ENCODE measurements at places on chromosomes 3 and 15.
A peak's percentile ranks its signal among the peaks of the same experiment; 100 is the strongest.

GRCh38 chr15:101642361-101642760 is 9.8 kb downstream of the TM2D3 start:
- DNase-seq = no peak

DNA sequence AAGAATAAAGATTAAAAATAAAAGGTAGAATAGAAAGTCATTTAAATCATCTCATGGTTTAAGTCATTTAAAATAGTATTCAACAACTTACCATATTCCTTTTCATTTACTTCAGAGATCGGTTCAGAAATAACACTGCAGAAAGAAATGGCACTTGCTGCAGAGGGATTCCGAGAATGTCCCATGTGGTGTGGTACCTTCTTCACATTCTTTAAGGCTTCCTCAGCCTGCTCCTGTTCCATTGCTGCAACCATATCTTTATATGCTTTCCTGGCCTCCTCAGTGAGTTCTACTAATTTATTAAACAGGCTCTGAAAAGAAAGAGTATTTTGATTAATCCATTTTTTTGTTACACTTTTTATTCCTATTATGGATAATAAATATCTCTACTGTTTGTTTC is 32.6 kb upstream of the SHC4 start:
- no peak for DNase-seq

DNA sequence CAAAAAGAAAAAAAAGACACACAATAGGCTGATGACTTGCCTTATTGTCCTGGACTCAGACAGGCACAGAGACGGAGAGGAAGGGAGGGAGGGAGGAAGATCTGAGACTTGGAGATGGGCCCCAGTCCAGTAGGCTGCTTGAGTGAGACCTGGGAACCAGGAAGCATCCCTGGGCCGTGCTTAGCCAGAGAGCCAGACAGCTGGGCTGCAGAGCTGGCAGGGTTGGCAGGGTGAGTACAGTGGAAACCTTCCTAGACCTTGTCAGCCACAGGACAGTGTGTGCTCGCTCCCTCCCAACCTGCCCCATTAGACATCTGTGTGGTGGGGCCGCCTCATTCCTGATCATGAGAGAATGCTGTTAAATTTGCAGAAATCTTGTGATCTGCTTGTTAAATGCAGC is 107.9 kb upstream of the ALDH1A3 start:
- no peak for DNase-seq

DNA sequence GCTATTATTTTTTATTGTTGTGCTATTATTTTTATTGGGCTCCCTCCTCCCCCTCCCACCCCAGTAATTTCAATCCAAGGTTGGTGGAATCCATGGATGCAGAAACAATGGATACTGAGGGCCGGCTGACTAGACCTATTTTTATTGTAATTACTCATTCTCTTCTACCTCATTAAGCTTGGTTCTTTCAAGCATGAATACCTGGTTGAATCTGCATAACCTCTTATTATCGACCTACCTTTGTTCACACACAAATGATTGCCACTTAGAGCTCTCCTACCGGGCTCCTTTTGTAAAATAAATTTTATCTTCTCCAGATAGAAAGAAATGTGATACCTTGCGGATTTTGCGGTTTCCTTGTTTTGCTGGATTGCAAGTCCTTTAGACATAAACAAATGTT is 31.6 kb downstream of the BTD start:
- no peak for DNase-seq

DNA sequence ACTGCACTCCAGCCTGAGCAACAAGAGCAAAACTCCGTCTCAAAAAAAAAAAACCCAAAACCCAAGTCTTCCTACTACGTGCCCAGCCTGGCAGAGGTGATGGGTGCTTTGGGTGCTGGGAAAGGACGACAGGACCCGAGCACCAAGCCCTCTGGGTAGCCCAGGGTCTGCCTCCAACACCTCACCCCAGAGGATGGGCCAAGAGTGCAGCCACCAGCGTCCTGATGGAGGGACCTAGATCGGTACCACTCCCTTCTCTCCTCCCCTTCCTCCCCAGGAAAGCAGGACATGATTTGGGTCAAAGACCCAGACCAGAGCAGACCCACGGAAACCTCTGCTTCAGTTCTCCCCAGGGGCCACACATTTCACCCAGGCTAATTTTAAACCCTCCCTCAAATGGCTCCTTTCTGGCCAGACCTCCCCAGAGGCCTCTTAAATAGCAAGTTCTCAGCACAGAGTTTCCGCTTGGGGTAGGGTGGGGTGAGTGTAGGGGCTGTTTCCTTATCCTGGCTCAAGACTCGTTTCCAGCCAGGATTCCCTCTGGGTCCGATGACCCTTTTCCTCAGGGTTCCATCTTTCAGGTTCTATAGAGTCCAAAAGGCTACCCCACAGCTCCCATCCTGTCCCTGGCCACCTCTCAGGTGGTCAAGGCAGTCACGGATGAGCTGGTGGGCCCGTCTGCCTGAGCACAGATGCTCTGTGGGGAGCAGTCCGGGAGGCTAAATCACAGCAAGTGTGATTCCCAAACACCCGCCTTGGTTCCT is 20.5 kb downstream of the RBPMS2 start:
- no peak for DNase-seq

DNA sequence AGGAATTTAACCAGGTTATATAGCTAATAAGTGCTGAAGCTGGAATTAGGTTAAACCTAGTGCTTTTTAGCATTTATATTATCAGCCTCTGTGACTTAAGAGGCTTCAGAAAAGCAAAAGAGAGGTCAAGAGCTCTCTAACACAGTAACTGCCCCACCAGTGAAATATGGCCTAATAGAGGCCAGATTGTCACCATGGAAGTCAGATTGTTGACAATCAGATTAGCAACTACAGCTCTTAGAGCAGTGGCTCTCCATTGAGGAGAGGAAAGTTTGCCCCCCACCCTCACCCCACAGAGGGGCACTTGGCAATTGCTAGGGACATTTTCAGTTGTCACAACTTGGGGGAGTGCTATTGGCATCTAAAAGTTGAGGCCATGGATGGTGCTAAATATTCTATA is 23.3 kb upstream of the LMOD3 start:
- DNase-seq = no peak

- no peak for DNase-seq
Observed at GRCh38 chr3:40911928-40912327, 287.4 kb upstream of the CTNNB1 start.

- no peak for DNase-seq
Observed at GRCh38 chr15:70078578-70079417, 18.9 kb downstream of the TLE3 start.

DNA sequence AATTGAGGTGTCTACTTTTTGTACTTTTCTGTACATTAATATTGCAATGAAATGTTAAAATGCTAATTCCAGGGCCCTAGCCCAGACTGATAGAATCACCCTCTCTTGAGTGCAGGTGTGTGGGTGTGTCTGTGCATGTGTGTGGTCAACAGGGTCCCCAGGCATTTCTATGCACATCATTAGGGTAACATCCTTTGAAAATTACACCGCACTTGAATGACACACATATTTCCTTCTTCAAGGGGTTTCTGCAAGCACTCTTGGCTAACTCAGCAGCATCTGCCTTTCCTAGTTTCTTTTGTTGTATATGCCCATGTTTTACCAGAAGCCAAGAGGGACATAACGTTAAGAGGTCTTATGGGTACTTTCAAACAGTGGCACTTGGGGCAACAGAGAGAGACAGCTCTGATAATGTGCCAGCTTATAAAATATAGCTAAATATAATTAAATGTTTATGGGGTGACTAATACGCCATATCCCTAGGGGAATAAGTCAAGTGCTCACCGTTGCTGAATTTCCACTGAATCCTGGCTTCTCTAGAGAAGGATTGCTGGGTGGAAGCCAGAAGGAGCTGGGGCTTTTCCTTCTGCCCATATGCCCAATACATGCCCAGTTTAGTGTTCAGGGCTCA is 54.5 kb upstream of the LRIG1 start:
- no peak for DNase-seq

GRCh38 chr3:114539525-114539924 is 245.7 kb downstream of the TIGIT start:
- no peak for DNase-seq

- peak; percentile 21 for DNase-seq
Observed at GRCh38 chr15:79540551-79540950, 108.4 kb downstream of the MINAR1 start.

GRCh38 chr3:3618623-3619022 is 180.6 kb upstream of the LRRN1 start:
- no peak for DNase-seq

DNA sequence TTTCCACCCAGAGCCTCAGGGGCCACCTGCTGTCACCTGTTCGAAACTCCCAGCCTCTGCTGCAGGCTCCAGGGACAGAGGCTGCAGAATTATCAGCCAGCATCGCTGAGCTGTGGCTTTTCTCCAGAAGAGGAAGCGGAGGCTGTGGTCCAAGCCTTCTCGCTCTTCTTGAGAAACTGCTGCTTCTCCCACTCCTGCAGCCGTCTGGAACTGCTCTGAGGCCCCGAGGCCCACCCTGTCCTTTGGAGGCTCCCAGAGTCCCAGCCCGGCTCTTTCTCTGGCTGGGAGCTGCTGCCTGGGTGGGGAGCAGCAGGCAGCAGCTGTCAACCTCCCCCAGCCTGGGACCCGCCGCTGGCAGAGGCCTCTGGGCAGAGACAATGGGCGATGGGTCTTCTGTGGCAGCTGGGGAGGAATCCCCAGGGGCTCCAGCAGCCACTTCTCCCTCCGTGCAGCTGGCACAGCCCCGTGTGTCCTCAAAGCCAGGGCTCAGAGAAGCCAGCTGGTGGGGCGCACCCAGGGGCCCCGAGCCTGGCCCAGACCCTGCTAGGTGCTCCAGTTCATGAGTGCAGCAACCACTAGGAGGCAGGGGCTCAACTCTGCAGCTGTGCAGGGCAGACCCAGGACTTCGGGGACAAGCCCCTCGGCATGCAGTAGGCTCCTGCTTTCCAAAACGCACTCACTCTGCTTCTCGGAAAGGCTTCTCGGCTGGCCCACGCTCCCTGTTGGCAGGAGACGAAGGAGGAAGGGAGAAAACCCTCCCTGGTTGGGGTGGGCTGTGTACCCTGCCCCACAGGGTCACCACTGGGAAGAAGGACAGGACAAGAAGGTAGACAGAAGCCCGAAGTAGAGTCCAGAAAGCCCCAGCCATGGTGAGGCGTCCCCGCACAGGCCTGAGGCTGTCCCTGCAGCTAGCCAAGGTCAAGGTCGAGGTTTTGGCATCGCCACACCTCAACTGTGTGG is 49.9 kb upstream of the FURIN start:
- DNase-seq = no peak

DNA sequence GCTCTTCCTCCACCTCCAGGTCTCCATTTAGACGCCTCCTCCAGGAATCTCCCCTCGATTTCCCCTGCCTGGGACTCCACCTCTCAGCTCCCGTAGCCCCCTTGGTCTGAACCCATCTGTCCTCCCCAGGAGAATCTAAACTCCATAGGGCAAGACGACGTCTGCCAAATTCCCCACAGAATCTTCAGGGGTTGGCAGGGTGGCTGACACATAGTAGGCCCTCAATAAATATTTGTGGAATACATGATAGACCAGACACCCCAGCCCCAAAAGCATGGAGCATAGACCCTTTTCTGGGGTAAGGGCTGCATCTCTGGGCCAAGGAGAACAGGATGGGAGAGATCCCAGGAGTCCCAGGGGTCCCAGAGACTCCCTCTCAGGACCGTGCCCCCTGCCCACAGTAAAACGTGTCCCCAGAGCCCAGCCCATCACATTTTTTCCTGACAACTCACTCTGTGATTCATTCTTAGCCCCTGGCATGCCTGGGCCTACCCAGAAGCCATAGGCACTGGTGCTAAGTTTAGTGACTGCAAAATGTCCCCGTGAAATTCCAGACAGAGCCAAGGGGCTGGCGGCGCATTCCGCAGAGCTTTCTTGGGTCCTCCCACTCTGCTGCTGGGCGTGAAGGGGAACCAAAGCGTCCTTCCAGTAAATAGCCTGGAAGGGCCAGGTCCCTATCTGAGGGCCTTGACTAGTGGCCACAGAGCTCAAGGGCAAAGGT is 78.0 kb upstream of the SLC6A6 start:
- DNase-seq = no peak

- DNase-seq = no peak
Observed at GRCh38 chr3:183637106-183637486, 1.7 kb downstream of the KLHL24 start.

GRCh38 chr15:60528530-60528929 is 49.6 kb upstream of the ICE2 start:
- DNase-seq = peak; percentile 41

- DNase-seq = no peak
Observed at GRCh38 chr3:69116897-69117296, 5.5 kb downstream of the LMOD3 start.

DNA sequence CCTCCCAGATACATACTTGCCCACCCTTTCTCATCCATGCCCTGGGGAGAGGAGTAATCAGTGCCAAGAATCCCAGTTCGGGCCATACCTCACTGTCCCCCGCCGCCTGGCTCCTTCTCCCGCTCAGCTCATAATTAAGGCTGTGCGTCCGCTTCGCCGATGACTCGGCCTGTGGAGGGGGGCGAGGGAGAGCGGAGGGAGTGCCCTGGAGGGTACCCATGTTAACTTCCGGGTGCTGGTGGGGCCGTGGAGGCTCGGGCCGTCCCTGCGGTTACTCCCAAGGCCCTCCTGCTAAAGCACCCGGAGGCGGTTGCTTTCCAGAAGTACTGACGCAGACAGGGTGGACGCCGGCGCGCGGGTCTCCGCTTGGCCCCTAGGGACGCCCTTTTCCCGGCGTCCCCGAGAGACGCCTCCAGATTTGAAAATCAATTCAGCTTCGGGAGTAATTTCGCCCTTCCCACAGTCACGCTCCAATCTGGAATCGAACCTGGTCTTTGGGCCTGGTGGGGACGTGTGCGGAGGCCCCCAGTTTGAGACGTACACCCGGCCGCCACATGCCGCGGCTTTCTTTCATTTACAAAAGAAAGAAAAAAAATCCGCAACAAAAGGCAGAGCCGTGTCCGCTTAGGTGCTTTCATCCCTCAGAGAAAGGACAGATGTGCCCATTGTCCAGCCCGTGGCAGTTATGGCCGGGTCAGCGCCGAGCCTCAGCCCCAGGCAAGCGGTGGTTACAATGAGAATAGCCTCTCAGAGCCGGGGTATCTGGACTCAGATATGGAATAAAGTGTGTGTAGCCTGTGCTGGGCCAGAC is 1.0 kb upstream of the ONECUT1 start:
- DNase-seq = no peak

DNA sequence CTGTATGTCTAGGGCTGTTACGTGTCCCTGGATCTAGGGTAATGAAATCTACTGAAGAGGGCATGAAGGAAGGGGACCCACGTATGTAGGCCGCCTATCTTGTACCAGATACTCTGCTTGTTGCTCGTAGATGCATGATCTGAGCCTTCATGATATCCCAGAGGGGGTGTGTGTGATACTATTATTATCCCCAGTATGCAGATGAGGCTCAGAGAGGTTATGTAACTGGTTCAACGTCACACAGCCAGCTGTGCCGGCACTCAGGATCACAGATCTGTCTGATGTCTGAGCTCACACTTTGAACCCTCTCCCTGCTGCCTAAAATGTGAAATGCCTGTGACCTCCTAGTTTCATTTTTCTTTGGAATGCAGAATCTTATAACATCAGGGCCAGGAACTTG is 36.2 kb upstream of the SEC13 start:
- no peak for DNase-seq

- DNase-seq = no peak
Observed at GRCh38 chr3:104458657-104459056, 908.1 kb upstream of the ALCAM start.
